Stimulated activated CD8-positive, alpha-beta memory T cell treated with anti-CD3 and anti-CD28 coated beads, Interleukin-15, amount 100 ng/mL, for 48 hours (primary cell): ENCODE measurements at places on chromosomes 7 and 10.

GRCh38 chr7:27560706-27561235, 101.9 kb downstream of the HIBADH start:
- DNase-seq, result no peak

GRCh38 chr10:22460101-22460500, 114.8 kb downstream of the SPAG6 start:
- DNase-seq, result no peak

GRCh38 chr10:35903021-35903420, 260.9 kb upstream of the FZD8 start:
- no peak for DNase-seq

GRCh38 chr7:132934017-132934416, 147.9 kb downstream of the CHCHD3 start:
- no peak for DNase-seq

- DNase-seq, result no peak
Observed at GRCh38 chr7:132703742-132704141, 127.5 kb upstream of the PLXNA4 start.

DNA sequence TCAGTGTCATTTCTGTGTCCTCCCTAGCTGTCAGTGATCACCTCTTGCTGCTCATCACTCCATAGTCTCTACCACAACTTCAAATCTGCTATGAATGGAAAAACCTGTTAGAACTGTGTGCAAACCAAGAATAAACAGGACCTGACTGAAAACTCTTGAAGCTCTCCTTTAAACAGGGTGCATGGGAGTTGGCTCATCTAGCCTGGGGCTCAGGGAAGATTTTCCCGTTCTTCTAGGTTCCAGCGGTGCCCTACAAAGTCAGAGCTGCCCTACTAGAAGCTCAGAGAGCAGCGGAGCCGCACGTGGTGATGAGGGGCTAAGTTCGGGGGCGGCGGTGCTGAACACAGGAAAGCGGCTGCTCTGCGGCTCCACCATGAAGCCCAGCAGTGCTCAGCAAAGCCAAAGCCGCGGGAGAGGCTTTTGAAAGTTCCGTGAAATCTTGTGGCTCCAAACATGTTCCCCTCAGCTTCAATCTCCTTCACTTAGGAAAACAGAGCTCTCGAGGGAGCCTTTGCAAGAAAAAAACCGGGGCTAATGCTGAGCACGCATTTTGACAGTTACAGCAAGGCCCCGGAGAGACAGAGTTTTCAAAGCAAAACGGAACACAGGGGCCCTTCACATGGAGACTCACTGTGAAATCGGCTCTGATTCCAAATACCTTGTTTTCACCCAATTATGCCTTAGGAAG, 30.5 kb downstream of the RGS10 start:
- DNase-seq, result no peak

DNA sequence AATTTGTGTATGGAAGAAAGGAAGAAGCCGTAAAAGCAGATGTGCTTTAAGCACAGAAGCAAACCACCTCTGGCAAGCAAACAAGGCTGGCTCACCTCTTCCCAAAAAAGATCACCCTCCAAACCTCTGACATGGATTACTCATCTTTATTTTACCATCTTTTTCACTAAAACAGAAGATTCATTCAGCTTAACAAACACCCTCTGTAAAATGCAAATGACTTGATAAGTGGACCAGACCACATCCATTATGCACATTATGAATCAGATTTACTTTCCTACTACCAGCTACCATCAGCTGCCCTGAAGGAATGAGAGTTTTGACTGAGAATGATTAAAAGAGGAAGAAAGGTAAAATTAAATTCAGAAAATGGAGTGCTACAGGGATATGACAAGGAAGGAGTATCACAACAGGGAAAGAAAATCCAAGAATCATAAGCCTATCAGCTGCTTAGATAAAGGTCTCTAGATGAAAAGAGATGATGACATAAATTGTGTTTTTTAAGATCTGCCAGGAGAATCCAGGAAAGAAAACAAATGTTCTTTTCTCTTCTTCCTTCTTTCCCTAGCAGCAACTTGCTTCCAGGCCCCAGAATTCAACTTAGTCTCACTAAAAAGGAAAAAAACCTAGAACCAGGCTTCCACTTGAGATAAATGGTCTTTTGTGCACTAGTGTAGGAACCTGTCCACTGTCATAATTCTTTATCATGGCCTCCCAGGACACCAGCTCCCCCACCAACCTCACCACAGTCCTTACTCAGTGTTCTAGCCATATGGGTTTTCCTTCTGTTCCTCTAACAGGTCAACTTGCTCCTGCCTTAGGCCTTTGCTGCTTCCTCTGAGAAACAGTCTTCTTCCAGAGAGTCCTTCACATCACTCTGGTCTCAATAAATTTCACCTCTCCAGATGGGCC, 47.4 kb downstream of the JAZF1 start:
- no peak for DNase-seq
